Activated CD4-positive, alpha-beta T cell treated with anti-CD3 and anti-CD28 coated beads, Interleukin-10, Interleukin-2, amounts not matched to agents 100 ng/mL and 50 ng/mL, durations not matched to agents 16 hours and 8 hours (primary cell): ENCODE measurements at places on chromosomes 3 and 15.

GRCh38 chr3:58192069-58192468, 18.7 kb downstream of the DNASE1L3 start:
- no peak for DNase-seq

DNA sequence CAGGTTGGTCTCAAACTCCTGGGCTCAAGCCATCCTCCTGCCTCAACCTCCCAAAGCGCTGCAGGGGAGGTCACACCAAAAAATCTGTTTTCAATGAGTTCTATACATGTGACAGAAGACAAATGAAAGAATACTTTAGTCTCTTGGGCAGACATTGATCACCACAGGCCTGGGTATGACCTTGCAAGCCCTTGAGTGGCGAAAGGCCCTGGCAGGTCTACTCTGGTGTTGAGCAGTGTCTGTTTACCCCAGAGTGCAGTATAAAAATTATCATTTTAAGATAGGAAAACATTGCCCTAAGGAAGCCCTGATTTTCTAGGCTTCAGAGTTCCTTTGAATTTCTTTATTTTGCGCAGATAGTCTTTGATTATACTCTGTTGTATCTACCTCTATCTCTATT, 61.6 kb upstream of the GBE1 start:
- DNase-seq: no peak

DNA sequence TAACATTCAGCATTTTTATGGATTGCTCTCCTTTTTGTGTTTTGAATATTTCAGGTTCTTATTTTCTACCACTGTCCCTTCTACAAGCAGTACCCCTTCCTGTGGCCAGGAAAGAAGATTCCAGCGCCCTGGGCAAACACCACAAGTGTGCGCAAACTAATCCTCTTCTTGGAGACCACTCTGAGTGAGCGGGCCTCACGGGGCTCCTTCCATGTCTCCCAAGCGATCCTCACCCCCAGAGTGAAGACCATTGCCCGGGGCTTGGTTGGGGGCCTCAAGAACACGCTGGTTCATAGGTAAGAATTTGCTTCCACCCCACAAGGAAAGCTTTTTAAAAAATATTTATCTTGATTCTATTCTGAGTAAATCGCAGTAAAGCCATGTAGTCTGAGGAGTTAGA, 118.7 kb upstream of the ZBED2 start:
- no peak for DNase-seq

DNA sequence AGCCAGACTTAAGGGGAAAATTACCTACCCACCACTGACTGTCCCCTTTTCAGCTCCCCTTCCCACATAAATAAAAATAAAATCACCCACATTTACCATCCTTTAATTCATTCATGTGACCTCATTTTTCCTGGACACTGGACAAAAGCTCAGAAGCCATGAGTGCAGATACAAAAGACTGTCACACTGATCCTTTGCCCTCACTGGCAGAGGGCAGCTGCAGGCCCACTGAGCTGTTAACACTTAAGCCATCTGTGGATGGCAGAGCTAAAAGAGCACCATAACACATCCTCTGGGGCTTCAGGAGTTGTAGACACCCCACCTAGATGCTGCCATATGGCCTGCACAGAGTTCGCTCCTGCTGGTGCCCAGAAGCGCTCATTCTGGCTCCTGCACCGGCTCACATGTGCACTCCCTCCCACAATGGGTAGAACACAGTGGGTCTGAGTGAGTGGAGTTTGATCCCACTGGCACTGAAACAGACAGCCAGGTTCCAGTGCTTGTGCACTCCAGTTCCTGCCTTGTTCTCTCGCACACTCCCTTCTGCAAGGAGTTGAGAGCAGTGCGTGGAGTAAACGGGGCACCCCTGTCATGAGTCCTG, 38.8 kb downstream of the EDC3 start:
- DNase-seq: no peak

DNA sequence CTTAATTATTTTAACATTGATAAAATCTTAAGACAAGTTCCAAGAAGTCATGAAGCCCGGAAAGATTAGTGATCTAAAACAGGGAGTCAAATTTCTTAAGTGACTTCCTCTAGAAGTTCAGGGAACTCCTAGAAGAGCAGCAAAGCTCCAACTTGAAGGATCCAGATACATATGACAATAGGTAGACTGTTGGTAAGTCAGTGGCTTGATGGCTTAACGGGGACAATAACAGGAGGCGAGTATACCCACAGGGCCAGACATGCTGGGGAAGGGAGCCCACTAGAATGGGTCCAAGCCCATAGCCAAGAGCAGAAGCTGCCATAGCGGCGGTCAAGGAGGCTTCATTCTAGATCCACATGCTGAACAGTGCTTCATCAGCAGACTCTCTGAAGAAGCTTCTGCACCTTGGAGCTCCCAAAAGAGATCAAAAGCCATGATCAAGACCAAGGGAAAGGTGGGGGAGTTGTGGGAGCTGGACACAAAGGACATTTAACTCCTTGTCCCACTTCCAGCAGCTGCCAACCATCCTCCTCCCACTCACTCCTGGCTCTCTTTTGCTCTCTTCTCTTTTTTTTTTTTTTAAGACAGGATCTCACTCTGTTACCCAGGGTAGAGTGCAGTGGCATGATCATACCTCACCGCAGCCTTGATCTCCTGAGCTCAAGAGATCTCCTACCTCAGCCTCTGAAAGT, 10.2 kb upstream of the CA12 start:
- DNase-seq: no peak
